ENCODE measurements at places on chromosomes 5 and 9.

DNA sequence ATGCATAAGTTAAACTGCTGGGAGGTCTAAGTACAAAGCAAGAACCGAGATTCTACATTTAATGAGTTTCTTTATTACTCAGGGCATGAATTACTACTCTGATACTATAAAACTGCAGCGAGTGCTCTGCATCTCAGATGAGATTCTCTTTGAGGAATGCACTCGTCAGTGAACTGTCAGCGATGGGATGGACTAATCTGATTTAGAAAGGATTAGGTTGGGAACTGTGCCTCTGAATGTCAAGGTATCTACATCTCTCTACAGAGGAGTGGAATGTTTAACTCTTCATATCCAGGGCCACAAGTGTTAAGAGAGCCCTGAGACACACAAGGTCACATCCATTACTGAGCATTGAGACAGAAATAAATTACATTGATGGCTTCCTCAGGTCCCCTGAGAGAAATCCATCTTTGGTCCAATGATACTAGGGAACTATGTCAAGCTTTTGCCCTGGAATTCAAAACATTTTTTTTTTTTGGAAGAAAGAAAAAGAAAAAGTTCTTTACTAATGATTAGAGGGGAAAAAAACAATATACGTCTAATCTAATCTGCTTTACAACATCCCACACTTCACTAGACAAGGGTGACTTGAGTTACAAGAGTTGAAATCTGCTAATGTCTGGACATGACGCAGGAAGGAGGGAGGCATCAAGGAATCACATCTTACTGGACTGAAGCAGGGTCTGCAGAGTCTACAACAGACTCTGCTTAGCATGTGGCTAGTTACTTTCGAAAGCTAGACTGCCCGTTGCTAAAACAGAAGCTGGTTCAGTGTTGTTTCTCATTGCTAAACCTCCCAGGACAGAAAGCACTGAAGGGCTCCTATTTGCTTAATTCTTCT lies 270.0 kb upstream of the TLE4 start:
- DNase-seq = no peak

- DNase-seq = no peak
Observed at GRCh38 chr9:138095813-138096518, 218.4 kb downstream of the CACNA1B start.

DNA sequence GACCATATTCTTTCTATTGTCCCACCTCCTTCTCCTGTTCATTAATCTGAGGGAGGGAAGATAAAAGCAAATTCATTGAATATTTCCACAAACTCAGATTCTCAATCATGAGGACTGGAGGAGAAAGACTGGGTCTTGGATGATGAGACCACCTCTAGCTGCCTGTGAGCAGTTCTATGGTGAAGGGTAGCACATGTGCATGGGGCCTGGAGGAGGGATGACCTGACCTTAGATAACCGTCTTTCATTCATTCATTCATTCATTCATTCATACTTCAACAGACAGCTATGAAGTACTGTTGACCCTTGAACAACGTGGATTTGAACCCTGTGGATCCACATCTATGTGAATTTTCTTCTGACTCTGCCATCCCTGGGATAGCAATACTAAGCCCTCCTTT lies 68.4 kb downstream of the MED10 start:
- no peak for DNase-seq

DNA sequence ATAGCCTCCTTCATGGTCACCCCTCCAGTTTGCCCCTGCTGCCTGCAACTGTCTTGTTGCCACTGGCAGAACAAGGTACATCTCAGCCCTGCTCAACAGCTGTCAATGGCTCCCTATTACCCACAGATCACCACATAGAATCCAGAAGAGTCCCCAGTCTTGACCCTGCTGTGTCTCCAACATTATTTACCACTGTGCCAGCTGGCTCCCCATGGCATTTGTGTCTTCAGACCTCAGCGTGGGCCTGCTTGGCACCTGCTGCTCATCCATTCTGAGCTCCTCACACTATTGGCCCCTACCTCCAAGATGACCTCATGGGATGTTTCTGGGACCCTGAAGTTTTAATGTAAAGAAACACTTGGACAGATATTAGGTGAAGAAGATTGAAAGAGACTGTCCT lies 201.9 kb downstream of the HSPA4 start:
- no peak for DNase-seq

- no peak for DNase-seq
Observed at GRCh38 chr5:142181547-142182163, 73.1 kb downstream of the NDFIP1 start.

DNA sequence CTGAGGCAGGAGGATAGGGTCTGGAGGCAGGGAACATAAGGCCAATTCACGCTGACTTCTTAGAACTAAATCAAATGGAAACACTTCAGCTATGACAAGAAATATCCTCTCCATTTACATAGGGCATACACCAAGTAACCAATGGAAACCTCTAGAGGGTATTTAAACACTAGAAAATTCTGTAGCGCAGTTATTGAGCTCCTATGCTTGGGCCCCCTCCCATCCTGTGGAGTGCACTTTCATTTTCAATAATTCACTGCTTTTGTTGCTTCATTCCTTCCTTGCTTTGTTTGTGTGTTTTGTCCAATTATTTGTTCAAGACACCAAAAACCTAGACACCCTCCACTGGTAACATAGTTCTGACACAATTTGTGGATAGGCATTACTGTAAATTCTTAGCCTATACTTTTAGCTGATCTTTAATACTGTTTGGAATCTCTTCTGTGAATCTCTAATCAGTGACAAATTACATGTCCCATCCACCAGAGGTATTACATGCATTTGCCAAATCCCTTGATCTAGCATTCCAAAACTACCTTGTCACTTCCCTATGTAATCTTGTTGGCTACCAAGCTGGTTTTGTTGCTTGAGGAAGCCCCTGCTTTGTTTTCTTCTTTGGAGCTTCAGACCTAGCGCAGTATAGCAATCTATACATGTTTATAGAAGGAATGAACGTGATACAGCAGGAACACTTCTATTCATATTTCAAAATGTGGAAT lies 61.6 kb downstream of the ST8SIA4 start:
- no peak for DNase-seq

DNA sequence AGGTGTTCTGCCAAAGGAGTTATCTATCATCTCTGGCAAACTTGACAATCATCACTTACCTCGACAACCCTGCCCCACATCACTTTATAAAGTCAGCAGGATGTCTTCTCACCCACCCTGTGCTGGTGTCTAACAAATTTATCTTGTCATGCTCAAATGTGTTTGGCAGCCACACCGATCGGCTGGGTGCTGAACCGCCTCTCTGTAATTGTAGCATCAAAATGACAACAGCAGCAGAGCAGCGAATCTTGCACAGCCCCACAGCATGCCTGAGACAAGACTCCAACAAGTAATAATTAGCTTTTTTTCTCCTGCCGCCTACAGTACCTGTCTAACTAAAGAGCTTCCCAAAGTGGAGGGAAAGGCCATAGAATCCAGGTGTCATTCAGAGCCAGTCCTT lies 176.2 kb downstream of the NR3C1 start:
- no peak for DNase-seq

GRCh38 chr9:100534401-100534800 lies 43.5 kb upstream of the CAVIN4 start:
- DNase-seq = no peak

GRCh38 chr5:60583616-60584015 lies 116.3 kb downstream of the DEPDC1B start:
- no peak for DNase-seq

GRCh38 chr5:97877588-97877987 lies 694.5 kb upstream of the RIOK2 start:
- no peak for DNase-seq

DNA sequence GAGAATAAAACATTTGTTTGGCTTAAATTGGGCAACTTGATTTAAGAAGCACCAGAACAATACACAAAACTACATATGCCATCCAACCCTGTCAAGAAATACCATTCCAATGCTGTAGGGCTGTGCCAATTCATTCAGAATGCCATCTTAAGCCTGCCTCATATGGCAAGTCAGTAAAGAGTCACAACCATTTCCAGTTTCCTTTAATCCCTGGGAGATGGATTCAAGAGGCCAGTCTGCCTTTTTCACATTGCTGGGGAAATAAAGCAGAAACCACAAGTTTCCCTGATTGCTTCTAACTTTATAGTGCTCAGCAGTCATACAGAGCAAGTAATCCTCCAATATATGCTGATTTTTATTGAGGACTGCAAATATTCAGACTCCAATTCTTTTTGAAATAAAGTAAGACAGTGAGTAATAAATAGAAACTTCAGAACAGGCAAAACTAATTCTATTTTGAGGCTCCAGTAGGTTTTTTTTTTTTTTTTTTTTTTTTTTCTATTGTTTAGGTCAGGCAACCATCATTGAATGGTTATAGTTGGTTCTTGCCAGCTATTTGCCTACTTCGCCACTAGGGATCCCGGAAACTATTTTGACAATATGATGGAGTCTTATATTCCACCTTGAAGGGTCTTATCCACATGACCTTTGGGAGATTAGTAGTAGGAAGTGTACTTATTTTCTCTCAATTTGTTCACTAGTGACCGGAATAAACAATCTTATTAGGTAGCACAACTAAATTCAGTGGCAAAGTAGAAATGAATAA lies 400.9 kb upstream of the MEF2C start:
- DNase-seq = no peak

DNA sequence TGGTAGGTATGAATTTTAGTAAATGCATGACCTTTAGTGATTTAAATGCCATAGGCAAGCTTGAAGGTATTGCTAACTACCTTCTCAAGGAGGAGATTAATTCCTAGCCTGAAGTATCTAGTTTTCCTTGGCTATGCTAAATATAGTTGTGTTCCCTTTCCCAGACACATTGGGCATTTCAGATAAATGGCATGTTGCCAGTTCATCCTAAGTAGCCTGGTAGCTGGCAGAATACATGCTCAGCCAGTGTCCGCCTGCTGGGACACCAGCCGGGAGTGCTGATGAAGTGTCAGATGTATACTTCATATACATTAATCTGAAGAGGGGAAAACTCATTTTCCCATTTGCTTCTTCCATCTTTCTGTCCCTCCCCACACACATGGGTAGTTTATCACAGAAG lies 196.9 kb downstream of the MAST4 start:
- DNase-seq = no peak

GRCh38 chr5:173438951-173439350 lies 110.7 kb upstream of the STC2 start:
- no peak for DNase-seq

GRCh38 chr9:13090628-13091027 lies 188.9 kb downstream of the MPDZ start:
- DNase-seq = no peak

DNA sequence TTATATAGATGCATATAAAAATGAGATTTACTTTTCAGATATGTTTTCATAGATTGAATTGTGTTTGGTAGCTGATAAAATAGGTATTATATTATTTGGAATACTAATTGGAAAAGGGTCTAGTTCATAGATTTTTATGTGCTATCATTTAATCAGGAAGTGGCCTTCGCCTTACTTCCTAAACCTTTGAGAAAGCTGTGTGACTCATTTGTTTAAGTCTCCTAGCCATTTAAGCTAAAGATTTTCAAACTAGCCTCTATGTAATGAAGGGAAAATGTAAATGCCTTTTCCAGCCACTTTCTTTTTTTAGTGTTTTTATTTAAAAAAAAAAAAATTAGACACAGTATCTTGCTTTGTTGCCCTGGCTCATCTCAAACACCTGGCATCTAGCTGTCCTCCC lies 97.5 kb downstream of the DMXL1 start:
- no peak for DNase-seq

DNA sequence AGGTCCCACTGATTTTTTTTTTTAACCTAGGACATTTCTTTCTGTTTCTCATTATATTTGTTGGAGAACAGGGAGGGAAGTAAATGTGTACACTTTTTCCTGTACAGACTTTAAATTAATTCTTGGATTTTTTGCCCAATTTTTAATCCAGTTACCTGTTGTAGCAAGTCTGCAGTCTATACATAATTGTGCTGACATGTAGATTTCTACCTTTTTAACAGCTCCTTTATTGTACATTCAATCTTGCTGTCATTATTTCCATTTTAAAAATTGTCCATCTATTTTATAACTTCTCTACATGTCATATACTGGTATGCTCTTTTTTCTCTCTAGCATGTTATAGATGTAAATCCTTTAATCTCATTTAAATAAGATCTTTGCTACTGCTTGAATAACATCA lies 1838.7 kb upstream of the CDH9 start:
- DNase-seq = no peak

DNA sequence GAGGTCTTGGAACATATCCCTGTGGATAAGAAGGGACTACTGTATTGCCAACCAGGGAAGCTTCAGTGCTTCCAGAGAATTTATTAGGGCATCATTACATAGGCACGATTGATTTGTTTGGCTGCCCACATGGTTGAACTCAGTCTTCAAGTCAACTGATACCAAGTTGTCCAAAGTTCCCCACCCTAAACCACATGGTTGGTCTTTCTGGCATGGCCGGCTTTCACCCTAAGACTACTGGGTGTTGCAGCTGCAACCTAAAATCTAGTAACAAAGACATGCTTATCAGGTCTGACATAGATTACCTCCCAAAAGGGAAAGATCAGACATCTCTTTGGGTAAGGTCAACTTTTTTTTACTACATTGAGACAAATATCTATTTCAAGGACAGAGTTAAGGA lies 37.0 kb downstream of the FAF2 start:
- DNase-seq = no peak

- no peak for DNase-seq
Observed at GRCh38 chr5:143972068-143972467, 160.1 kb downstream of the HMHB1 start.

DNA sequence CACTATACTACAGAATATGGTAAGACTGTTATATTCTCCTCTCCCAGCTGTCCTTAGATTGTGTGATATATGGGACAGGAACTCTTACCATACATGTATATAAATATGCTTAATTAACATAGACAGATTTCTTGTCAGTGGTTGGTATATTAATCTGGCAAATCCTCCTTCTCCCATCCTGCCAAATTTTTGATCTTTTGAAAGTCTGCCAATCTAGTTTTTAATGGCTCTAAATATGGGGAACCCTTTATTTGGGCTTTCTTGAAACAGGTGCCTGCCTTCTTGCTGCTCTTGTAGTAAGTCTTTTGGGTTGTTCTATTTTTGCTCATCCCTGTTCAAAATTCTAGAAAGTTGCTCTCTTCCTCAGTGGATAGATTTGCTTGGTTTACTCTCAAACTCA lies 63.5 kb downstream of the SPATA31D1 start:
- DNase-seq = no peak

GRCh38 chr9:134204041-134204440 lies 39.7 kb upstream of the RNU6ATAC start:
- DNase-seq = no peak

DNA sequence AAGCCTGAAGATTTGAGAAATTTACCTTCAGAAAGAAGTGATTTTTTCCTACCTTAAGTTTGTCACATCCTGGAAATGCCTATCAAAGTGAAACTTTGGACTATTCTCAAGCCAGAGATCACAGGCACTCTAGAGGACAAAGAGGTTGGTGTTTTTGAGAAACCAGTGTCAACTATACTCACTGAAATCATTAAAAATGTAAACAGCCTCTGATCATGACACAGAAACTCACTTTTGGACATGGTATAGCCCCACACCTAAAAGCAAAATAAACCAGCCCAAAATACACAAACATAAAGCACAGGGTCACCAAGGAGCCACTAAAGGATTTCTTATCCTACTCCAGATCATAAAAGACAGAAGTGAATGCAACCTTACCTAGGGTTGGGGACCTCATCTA lies 65.7 kb upstream of the ICE1 start:
- DNase-seq = no peak

GRCh38 chr5:172910828-172911627 lies 48.2 kb upstream of the RPL26L1 start:
- no peak for DNase-seq
